ENCODE measurements at places on chromosomes 6 and 20. TPM values are rescaled to one million over a fixed set of nuclear protein-coding genes. Genes with fewer than 3 reads are reported as not detected.

The ITCH gene
- total RNA-seq, result 68.2 TPM

GRCh38 chr6:11356404-11357155 is 124.1 kb upstream of the NEDD9 start:
- DNase-seq, result no peak

DNA sequence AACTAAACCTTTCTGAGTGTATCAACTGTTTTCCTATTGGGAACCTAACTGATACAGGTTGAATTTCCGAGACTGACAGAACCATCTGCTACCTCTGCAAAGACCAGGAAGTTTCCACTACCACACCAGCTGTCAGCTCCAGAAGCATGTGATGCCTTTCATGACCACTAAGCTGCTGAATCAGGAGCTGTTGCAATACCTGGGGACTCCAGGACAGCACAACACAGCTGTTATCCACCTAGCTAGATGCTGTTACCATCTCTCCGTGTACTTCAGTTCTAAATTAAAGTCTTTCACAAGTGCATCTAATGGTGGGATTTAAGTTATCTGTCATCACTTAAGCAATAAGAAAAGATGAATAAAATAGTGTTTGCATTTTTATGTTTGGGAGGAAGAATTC is 158.2 kb upstream of the IMPG1 start:
- DNase-seq, result no peak

The RNF182 gene
- total RNA-seq, result 1.7 TPM

DNA sequence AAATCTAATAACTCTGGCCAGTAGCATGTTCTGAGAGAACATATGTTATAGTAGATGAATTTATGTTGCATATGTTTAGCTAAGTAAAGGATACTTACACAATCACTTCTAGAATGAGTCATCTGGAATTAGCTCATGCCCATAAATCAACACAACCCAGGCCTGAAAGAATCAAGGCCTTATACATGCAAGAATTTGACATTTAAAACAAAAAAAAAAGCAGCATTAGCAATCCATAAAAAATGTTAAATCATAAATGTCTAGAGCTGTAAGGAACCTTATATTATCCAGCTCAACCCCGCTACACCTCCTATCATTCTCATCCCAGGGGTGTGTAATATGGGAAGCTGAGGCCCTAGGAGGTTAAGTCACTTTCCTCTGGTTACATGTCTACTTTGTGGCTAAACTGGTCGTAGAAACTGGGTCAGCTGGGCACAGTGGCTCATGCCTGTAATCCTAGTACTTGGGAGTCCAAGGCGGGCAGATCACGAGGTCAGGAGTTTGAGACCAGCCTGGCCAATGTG is 105.2 kb upstream of the CARMIL1 start:
- DNase-seq, result no peak

GRCh38 chr6:43575105-43575771 is 600 bp downstream of the XPO5 start:
- no peak for DNase-seq

The DUSP15 gene
- total RNA-seq, result 0.77 TPM

DNA sequence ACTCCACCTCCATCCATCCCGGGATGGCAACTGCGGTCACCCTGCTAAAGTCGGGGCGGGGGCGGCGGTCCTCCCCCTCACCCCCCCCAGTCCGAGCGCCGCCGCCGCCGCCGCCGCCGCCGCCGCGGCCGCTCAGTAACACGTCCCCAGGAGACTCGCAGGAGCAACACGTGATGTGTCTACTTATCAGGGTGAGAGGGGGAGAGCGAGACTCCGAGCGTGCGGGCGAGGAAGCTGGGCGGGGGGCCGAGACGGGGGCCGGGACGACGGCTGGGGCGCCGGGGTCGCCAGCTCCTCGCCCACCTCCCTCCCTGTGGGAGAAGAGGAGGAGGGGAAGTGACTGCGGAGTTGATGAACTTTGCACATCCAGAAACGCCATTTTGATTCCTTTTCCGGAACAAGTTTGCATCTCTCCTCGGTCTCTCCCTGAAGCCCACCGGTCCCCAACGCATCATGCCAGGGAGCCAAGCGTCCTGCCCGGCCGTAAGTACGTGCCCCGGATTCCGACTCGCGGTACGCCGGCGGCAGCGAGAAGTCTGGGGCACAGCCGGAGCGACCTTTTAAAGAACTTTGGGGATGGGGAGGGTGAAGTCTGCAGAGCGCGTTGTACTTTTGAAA is at the start of gene RREB1:
Gene RREB1, plus strand, starts transcription at position 384 of the 618 bp plus-strand sequence. CDS start 73,951 bp downstream, outside the sequence.
- DNase-seq, result no peak

GRCh38 chr20:59508729-59509128 is 95.6 kb upstream of the PHACTR3 start:
- DNase-seq, result no peak

DNA sequence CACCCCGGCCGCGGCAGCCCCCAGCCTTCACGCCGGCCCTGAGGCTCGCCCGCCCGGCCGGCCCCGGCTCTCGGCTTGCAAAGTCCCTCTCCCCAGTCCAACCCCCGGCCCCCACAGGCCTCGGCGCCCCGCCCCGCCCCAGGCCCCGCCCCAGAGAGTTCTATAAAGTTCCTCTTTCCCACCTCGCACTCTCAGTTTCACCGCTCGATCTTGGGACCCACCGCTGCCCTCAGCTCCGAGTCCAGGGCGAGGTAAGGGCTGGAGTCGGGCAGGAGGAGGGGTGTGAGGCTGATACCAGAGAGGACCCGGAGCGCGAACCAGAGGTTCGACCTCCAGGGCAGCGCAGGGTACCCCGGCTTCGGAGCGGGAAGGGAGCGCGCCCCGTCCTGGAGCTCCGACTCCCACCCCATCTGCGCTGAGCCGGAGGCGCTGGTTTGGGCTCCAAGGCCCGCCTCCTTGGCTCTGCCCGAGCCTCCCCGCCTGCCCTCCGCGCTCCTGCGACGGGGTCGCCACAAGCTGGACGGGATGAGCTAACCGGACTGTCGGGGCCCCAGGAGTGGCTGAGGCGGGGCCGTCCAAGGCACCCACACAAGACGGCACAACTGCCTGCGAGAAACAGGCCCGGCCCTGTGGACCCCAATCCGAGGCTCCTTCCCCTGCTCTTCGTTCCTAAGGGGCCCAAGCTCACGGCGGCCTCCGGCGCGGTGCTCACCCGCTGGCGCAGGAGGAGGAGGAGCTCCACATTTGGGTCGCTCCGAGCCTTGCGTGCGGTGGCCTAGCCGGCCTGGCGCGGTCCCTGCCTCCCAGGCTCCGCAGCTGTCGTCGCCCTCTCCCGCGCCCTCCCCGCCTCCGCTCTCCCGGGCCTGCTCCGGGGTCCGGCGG is at the start of gene IRF4:
Gene IRF4, plus strand, starts transcription at position 194 of the 882 bp plus-strand sequence. CDS start 1,401 bp downstream, outside the sequence.
- DNase-seq, result no peak

The RIPPLY2 gene
- not detected for total RNA-seq

GRCh38 chr6:116439522-116440051 is 21.6 kb upstream of the CALHM6 start:
- no peak for DNase-seq

GRCh38 chr6:107561306-107561705 is 71.4 kb downstream of the SOBP start:
- no peak for DNase-seq

DNA sequence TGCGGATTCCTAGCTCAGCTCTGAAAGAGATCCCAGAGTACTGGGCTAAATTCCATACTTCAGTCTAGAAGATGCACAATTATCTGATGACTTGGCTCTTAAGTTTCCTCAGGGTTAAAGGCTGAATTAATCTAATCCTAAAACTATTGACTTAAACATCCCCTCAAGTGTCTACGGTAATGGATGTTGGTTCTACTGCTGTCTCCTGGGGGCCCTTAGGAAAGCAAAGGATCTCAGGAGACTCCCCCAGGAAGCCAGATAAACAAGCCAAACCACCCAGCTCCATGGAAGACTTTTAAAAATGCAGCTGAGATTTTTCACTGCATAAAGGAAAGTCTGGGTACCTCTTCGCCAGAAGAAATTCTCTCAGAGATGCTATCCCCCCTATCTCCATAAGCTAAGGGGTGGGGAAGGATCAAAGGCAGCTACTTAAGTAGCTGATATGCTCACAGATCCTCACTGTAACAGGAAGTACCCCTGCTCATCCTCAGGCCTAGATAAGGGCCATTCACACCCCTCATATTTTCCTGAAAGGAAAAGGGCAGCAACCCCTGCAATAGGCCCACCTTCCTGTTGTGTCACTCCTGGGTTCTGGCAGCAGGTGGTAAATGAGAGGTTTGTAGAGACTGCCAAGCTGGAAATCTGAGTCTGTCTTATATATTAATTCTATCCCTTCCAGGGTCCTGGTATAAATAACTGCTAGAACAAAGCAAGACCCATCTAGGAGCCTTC is 9.3 kb downstream of the NDRG3 start:
- no peak for DNase-seq

DNA sequence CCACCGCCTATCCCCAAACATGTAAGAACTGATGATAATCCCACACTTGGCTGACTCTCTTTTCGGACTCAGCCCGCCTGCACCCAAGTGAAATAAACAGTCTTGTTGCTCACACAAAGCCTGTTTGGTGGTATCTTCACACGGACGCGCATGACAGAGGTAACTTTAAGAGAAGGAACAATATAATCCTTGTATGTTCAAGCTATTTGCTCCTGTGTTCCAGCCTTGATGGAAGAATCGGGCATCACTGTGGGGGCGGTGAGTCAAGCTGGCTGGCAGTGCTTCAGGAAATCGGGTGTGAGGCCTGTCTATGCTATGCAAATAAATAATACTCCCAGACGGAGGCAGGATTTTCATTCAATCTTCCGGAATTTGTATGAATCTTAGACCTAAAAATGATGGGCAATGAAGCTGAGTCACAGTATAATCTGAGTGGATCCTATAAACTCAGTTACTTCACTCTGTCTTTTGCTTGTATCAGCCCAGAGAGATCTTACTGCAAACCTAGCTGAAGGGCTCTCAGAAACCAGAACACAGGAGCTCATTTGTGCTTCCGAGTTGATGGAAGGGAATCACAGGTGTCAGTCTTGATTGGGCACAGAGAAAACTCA is 45.2 kb upstream of the NT5E start:
- no peak for DNase-seq

The THBS2 gene
- 270 TPM for total RNA-seq

GRCh38 chr6:114194362-114195026 is 148.3 kb downstream of the HS3ST5 start:
- DNase-seq, result no peak

DNA sequence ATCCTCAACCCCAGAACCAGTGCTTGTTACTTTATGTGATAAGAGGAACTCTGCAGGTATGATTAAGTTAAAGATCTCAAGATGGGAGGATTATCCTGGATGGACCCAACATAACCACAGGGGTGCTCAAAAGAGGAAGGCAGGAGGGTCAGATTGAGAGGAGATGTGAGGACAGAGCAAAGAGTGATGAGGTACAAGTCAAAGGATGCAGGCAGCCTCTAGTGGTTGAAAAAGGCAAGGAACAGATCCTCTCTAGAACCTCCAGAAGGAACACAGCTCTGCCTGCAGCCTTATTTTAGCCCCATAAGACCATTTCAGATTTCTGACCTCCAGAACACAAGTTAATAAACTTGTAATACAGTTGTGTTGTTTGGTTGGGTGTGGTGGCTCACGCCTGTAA is 41.2 kb downstream of the PDSS2 start:
- no peak for DNase-seq

GRCh38 chr20:17177341-17177740 is 49.5 kb upstream of the PCSK2 start:
- DNase-seq, result no peak

- no peak for DNase-seq
These were observed 106.7 kb upstream of the AHI1 start for GRCh38 chr6:135604035-135604860.

- no peak for DNase-seq
These were observed 907.3 kb upstream of the MANEA start for GRCh38 chr6:94670017-94670416.

Data from mesenteric fat pad (tissue), 1 donor.